Dorsolateral prefrontal cortex (tissue), 122 donors: ENCODE measurements at places on chromosomes 13 and 19. TPM values are rescaled to one million over a fixed set of nuclear protein-coding genes. Genes with fewer than 3 reads are reported as not detected.
A peak's percentile ranks its signal among the peaks of the same experiment; 100 is the strongest.

Gene GNA15
- 9.2 TPM for total RNA-seq

Gene IGFL3
- total RNA-seq, result not detected

DNA sequence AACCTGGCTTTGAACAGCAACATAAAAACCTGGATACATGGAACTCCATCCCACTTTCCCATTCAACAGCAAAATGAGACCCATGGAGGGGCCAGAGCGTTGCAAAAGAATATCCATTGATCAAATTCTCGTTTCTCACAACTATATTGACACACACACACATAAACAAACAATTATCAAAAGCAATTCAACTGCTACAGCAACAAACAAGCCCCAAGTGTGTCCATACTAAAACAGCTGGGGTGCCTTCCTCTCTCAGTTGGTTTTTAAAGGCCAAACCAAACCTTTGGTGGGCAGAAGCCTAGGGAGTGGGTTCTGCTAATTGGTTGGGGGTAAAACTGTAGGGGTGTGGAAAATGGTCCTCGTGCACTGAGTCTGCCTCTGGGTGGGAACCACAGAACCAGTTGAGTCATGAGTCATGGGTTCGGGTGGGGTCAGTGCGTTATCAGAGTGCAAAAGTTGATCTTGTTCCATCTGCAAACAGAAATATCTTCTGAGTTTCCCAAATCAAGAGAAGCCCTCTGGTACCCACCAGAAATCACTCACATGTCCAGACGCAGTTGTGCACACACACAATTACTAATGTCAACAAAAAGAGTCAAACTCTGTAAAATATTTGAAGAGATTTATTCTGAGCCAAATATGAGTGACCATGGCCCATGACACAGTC lies 18.5 kb downstream of the GPR42 start:
- no peak for DNase-seq

Gene FAM216B
- total RNA-seq, result 0.60 TPM

GRCh38 chr13:34346626-34347025 lies 528.7 kb downstream of the RFC3 start:
- DNase-seq, result no peak

- no peak for DNase-seq
Observed at GRCh38 chr13:49806126-49806536, 13.6 kb upstream of the KPNA3 start.

DNA sequence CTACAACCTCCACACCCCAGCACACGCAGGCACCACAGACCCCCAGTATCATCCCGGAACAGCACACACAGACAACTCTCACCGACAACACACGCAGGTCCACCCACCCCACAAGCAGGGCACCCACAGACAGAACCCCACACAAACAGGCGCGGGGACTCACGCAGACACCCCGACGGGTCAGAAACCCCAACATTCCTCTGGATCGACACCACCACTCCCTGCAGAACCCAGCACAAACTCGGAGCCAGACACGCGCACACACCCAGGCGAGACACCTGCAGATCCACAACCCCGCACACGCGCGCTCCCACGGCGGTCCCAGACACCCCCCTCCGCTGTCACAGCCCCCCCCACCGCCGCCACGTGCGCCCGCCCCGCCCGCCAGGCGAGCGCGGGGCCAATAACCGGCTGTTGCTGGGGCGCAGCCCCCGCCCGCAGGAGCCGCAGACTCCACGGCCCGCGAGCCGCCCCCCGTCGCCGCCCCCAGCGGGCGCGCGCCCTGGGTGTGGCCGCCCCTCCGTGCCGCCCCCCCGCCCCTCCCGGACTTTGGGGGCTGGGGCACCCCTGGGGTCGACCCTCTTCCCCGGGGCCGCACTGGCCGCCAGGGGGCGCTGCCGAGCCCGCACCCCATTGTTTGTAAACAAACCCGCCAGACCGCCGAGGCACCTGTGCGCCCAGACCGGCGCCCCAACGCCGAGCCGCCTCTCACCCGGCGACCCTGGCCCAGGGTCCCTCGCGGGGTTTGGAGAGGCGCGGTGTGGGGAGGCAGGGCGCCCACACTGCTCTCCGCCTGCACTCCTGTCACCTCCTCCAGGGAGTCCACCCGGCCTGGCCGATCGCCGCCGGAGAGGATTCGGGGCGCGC lies 712 bp downstream of the BBC3 start:
- DNase-seq, result peak; percentile 67

DNA sequence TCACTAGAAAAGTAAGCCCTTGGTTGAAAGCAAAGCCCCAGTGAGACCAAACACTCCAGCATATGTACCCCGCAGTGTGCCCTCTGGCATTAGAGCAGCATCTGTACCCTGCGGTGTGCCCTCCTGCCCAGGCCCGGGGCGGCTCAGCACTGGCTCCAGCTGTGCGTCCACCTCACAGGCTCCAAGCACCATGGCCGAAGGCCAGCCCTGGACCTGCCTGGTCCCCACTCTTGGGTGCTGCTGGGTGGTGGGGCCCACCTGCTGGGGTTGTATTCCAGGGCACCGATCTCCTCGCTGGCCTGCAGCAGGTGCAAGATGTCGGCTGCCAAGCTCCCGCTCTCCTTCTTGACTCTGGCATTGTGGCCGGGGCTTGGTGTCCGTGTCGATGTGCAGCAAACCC lies 230.2 kb downstream of the TUBA3C start:
- no peak for DNase-seq

- no peak for DNase-seq
Observed at GRCh38 chr13:111411919-111412650, 91.6 kb downstream of the TEX29 start.

Gene KIR2DL1
- total RNA-seq, result not detected

- no peak for DNase-seq
Observed at GRCh38 chr13:46639033-46639981, 86.3 kb downstream of the LRCH1 start.

Gene SIGLEC10
- 11.5 TPM for total RNA-seq

- no peak for DNase-seq
Observed at GRCh38 chr13:50167224-50167947, 152.1 kb downstream of the KCNRG start.

DNA sequence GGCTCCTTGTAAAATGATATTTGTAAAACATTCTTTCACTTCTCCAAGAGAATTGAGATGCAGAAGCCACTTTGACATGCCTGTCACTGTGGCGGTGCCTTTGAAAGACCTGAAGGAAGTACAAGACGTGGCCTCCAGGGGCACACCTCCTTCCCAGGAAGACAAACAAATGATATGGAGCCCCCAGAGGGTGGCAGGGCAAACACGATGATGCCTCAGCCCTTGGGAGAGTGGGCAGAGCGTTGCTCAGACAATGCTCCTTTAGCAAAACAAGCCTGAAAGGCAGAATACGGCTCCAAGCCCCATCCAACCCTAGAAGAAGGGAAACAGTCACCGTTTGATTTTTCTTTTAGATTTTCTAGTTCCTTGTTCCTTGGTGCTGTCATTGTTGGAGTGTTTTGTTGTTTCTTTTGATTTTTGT lies 9.2 kb upstream of the ATP12A start:
- no peak for DNase-seq
